ENCODE measurements at places on chromosomes 7 and 10. TPM values are rescaled to one million over a fixed set of nuclear protein-coding genes. Genes with fewer than 3 reads are reported as not detected.

The ADO gene
- total RNA-seq: 17.8 TPM

The COX19 gene
- 7.4 TPM for total RNA-seq

The AKR1C8 gene
- not detected for total RNA-seq

The RSU1 gene
- total RNA-seq: 44.2 TPM

The OR2A1 gene
- total RNA-seq: not detected

The GRK5 gene
- total RNA-seq: 48.8 TPM

The KCND2 gene
- total RNA-seq: not detected

The ZNF425 gene
- 1.9 TPM for total RNA-seq

The TFPI2 gene
- 79.7 TPM for total RNA-seq

The PPIF gene
- 17.3 TPM for total RNA-seq

The ABHD11 gene
- total RNA-seq: 9.4 TPM
